ENCODE measurements at places on chromosomes 4 and X. TPM values are rescaled to one million over a fixed set of nuclear protein-coding genes. Genes with fewer than 3 reads are reported as not detected.

TTC29 gene
- not detected for total RNA-seq

LPAR4 gene
- total RNA-seq = not detected

PCDH11X gene
- not detected for total RNA-seq

PRKG2 gene
- total RNA-seq = 7.6 TPM

PAGE2B gene
- total RNA-seq = not detected

HMX1 gene
- total RNA-seq = not detected

UFSP2 gene
- 29.2 TPM for total RNA-seq

LNX1 gene
- 2.9 TPM for total RNA-seq

BEND4 gene
- total RNA-seq = not detected

C4orf50 gene
- not detected for total RNA-seq

GIMD1 gene
- total RNA-seq = not detected

FAM13A gene
- total RNA-seq = 12.0 TPM

MAGEA4 gene
- not detected for total RNA-seq

PLP1 gene
- total RNA-seq = 7.6 TPM

CT55 gene
- total RNA-seq = not detected

GAGE2A gene
- not detected for total RNA-seq

SPANXN1 gene
- total RNA-seq = not detected

TMEM31 gene
- total RNA-seq = not detected

GPC3 gene
- 2.7 TPM for total RNA-seq

MAGEA8 gene
- total RNA-seq = not detected

ANOS1 gene
- total RNA-seq = 9.7 TPM

PNMA6F gene
- total RNA-seq = not detected

MAGEB3 gene
- total RNA-seq = not detected

PCYT1B gene
- 0.97 TPM for total RNA-seq

CT47B1 gene
- not detected for total RNA-seq

NHSL2 gene
- total RNA-seq = 0.81 TPM

PHEX gene
- total RNA-seq = 0.18 TPM

ENOPH1 gene
- total RNA-seq = 26.0 TPM

BMP3 gene
- not detected for total RNA-seq

FRYL gene
- 20.4 TPM for total RNA-seq

HEPH gene
- 33.2 TPM for total RNA-seq

BBS7 gene
- 12.1 TPM for total RNA-seq

GAGE1 gene
- total RNA-seq = not detected

SUPT20HL1 gene
- total RNA-seq = not detected

SPANXC gene
- not detected for total RNA-seq

TRIM61 gene
- total RNA-seq = 2.7 TPM

IL21 gene
- total RNA-seq = not detected

SHROOM2 gene
- total RNA-seq = 0.49 TPM

EVC gene
- total RNA-seq = 25.3 TPM

HTN3 gene
- not detected for total RNA-seq

RAB40AL gene
- not detected for total RNA-seq

NIPAL1 gene
- total RNA-seq = 1.6 TPM

DGKK gene
- not detected for total RNA-seq

SLC16A2 gene
- 13.0 TPM for total RNA-seq

KCTD8 gene
- total RNA-seq = not detected

FIP1L1 gene
- 43.9 TPM for total RNA-seq

ELMOD2 gene
- total RNA-seq = 34.5 TPM

PLS3 gene
- 157 TPM for total RNA-seq

GASK1B gene
- 88.6 TPM for total RNA-seq

PLAC8 gene
- 3.4 TPM for total RNA-seq

Data from cardiac atrium fibroblast (primary cell).